ENCODE measurements at places on chromosomes 5 and 9.
A peak's percentile ranks its signal among the peaks of the same experiment; 100 is the strongest.

DNA sequence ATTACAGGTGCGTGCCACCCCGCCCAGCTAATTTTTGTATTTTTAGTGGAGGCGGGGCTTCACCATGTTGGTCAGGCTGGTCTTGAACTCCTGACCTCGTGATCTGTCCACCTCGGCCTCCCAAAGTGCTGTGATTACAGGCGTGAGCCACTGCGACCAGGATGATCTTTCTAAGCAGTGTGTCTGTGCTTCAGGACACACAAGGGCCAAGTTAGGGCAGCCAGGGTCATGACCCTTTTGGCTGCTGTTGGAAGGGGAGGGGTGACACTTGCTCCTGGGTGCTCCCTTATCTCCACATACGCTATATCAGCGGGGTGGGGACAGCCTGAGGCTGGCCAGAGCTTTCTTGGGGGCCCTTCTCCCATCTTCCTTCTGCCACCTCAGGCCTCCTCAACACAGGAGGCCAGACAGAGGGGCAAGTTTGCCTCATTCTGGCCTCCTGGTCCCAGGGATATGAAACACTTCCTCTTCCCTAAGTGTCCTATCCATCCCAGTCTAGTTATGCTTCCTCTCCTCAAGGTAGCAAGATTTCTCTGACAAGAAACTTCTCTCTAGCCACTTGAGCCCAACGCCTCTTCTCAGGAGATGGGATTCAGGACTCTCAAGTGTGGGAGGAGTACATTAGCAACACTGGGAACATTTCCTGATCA, 1.9 kb upstream of the ZNF79 start:
- DNase-seq, result no peak

DNA sequence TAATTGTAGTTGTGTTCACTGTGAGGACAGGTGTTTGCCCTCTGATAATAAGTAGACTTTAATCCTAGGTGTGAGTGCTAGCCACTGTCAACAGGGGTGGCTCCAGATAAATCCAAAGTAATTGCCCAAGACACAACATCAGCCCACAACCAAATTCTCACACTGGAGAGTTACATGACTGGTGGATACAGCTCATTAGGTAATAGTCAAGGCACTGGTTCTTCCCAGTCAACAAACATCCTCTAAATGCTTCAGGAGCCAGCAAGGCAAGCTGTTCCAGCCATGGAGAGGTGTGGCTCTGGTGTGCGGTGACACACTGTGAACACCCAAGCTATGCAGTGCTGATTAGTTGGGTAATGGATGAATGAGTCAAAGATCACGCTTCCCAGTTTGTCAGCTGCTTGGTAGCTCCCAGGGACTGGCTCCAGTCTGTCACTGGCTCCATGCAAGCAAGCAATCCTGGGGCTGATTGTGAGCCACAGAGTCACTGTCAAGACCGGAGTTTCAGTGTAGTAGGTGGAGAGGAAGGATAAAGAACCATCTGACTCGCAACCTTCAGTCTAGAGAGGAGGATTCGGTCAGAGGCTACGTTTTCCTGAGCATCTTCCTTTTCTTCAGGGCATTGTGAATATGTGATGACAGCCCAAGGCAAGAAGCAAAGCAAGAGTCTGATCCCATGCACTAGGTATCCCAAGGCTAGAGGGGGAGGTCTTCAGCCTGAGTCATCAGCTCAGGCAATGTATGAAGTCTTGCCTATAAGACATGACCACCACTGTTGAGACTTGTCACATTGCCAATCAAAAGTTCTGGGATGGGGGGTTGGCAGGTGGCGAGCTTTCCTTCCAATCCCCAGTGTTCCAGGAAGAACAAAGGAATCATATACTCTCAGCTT, 63.1 kb downstream of the UGCG start:
- no peak for DNase-seq

- DNase-seq, result peak; percentile 60
Measured at GRCh38 chr9:123614306-123615263, 258.6 kb downstream of the CRB2 start.

GRCh38 chr5:83408719-83409118, 62.8 kb upstream of the VCAN start:
- DNase-seq, result no peak

DNA sequence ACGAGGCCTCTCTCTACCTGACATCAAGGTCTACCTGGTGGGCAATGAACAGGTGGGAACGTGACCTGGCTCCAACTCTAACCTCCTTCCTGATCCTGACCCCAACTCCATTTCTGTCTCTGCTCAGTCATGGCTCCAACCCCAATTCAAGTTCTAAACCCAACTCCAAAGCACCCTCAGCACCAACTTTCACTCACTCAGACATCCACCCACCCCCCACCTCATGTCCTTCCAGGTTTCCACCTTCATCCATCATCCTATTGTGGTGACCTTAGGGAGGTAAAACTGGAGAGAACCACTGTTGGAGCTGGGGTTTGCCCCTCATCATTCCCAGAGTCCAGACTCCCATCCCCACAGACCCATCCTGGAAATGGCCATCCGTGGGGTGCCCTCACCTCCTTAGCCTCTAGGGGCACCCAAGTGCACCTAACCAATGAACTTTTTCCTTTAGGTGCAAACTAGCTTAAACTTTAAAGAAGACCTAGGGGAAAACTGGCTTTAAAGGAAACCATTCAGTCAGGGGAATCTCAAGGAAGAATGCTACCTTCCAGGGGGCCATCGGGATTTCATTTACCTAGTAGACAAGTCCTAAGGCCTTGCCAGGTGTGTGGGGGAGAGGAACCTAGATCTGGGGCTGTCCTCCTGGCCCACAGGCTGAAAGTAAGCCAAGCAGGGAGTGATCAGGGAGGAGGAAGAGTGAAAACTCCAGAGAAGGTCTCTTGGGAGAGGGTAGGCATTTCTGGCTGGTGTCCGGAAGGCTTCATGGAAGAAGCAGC, 11.3 kb downstream of the RGS14 start:
- no peak for DNase-seq

GRCh38 chr5:11047030-11047429, 286.0 kb upstream of the DAP start:
- DNase-seq, result no peak

GRCh38 chr5:35089334-35090314, 41.9 kb upstream of the AGXT2 start:
- DNase-seq, result peak; percentile 72

DNA sequence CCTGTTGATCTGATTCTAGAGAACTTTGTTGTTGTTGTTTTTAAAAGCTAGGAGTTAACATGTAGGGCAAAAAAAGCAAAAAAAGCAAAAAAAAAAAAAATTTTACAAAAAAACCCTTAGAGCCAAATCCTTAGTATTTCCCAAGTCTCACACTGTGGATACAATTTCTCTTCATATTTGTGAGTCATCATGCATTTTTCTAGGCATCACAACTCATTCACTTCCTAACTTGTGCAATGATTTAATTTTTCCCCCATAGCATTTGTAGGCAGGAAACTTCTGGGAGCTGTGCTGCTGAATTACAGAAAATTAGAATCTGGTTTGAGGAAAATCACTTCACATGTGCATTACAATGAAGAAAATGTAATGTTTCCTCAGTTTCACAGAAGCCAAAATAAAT, 91.9 kb downstream of the MARCHF3 start:
- DNase-seq, result no peak
